ENCODE measurements at places on chromosomes 1 and 21.
A peak's percentile ranks its signal among the peaks of the same experiment; 100 is the strongest.

DNA sequence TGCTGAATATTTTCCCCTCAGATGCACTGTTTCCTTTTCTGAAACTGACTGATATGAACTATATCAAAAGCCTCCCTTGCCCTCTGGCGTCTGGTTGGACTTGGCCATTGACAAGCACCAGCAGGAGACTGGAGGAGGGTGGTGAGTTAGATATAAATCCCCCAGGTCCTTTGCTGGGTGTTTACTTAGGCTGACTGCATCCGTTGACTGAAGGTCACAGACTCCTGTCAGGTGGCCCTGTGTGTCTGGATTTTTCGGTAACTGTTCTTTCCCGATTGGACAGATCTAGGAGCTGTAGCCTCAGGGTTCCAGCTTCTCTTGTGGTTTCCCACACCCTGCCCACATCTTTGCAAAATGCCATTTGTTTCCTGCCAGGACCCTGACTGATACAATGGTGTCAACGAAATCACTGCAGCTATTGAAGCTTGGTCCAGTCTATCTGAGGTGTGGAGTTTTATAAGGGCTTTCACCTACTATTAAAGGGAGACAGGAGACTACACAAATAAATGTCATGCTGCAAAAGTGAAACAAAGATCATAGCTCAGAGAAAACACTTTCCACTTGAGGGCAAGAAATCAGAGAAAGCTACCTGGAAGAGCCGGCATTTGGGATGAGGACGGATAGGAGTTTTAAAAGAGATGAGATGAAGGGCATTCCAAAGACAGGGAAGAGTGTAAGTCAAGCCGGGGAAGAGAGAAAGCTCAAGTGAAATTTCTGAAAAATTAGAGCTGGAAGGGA, 1.5 kb upstream of the MAGI3 start:
- DNase-seq: no peak

DNA sequence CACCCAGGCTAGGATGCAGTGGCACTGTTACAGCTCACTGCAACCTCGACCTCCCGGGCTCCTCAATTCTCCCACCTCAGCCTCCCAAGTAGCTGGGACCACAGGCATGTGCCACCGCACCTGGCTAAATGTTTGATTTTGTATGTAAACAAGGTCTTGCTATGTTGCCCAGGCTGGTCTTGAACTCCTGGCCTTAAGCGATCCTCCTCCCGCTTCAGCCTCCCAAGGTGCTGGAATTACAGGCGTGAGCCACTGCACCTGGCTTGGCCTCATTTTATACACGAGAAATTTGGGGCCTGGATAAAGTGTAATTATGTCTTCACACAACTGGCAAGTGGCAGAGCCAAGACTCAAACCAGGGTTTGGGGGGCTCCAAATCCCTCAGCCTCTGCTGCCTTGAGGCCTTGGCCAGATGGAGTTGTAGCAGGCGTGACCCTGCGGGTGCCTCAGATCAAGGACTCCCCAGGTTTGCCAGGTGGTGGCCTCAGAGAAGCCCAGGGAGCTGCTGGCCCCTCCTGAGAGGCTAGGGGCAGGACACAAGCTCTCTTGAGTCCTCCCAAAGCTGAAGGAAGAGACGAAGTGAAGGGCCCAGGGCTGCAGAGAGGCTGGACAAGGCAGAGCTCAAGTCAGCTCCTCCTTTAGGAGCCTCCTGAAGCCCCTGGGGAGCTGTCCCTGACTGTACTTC, 61.7 kb downstream of the MDM4 start:
- DNase-seq: no peak

DNA sequence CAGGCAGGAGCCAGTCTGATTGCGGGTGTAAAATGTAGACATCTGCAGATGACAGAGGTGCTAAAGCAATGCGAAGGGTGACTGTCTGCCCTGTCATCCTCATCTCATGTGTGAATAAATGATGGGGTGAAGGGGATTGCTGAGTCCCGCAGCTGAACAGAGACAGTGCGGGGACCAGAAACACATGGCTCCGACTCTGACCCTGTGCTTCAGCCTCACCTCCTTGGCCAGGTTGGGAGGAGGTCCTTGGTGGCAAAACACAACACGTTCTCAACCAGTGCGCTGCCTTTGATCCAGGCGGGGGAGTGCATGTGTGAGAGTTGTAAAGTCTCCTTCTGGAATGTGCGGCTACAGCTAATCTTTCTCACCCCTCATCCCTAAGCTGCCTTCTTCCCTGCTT, 32.0 kb upstream of the TTC22 start:
- DNase-seq: no peak

- no peak for DNase-seq
Measured at GRCh38 chr1:51568231-51568935, 48.5 kb upstream of the OSBPL9 start.

- no peak for DNase-seq
Measured at GRCh38 chr1:155175281-155175926, 1.8 kb downstream of the TRIM46 start.

GRCh38 chr1:153354515-153355193, 3.0 kb upstream of the S100A9 start:
- DNase-seq: no peak

DNA sequence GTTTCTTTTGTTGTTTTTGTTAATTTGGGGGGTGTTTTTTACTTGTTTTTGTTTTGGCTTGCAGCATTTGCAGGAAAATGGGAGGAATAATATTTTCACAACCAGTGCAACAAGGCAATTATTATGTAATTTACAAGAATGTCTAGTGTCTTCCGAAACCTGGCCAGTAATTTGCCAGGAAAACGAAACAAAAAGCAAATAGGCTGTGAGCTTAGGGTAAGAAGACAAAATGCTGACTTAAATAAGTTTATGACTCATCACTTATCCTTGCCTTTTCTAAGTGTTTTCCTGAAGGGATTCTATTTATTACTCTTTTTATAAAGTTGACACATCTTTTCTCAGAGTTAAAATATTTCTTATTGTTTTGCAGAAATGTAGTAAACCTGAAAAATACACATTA, 49.8 kb downstream of the KCNT2 start:
- no peak for DNase-seq

DNA sequence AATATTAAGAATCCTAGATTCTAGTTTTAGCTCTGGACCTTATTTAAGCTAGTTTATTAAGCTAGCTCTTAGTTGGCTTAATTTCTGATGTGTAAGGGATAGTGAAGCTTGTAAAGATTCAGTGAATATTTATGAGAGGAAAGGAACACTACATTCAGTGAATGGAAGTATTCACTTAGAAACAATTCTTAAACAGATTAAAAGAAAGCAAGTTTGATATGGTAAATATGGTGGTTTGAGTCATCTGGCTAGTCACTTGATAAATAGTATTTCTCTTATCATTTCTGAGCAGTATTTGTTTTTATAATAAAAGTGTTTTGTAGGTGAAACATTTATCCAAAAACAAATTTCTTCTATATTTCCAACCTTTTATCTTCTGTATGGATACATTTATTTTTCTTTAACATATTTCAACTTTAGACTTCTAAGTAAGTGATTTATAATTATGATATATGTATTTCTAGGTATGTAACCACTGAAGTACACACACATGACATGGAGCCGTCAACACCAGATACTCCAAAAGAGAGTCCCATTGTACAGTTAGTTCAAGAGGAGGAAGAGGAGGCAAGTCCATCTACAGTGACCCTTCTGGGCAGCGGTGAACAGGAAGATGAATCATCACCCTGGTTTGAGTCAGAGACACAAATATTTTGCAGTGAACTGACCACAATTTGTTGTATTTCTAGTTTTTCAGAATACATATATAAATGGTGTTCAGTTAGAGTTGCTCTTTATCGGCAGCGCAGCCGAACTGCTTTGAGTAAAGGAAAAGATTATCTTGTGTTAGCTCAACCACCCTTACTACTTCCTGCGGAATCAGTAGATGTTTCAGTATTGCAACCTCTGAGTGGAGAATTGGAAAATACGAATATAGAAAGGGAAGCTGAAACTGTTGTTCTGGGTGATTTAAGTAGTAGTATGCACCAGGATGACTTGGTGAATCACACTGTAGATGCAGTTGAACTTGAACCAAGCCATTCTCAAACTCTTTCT, 55.6 kb downstream of the SUCO start:
- no peak for DNase-seq

- no peak for DNase-seq
Measured at GRCh38 chr1:33434363-33434750, 3.5 kb upstream of the PHC2 start.

GRCh38 chr1:94115900-94116436, 5.0 kb downstream of the ABCA4 start:
- no peak for DNase-seq

DNA sequence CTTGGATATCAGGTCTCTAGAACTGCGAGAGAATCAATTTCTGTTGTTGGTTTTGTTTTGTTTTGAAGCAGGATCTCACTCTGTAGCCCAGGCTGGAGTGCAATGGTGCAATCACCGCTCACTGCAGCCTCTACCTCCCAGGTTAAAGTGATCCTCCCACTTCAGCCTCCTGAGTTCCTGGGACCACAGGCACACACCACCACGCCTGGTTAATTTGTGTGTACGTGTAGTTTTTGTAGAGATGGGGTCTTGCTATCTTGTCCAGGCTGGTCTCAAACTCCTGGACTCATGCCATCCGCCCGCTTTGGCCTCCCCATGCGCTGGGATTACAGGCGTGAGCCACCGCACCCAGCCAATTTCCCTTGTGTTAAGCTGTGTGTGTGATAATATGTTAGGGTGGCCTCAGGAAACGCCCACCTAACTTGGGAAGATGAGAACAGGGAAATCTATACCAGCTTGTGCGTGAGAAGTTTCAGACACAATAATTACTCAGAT, 109.6 kb downstream of the SIK1 start:
- DNase-seq: no peak

GRCh38 chr1:59214248-59215208, 82.4 kb upstream of the FGGY start:
- DNase-seq: no peak

- DNase-seq: no peak
Measured at GRCh38 chr1:89001510-89001909, 9.1 kb upstream of the KYAT3 start.

DNA sequence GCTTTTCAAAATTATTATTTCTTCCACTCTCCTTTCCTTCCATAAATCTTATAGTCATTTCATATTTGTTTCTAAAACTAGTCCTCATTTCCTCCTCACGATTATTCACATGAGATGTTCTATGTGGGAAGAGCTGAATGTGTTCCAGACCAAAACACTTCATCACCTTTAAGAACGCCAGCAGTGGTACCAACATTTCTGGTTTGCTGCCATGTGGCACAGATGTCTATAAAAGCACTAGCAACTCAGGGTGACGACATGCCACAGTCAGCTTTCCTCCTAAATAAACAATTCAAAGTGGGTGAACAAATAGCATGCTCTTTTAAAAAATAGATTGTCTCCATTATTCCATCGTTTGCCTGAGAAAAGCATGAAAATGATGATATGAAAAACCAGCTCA, 1217.8 kb upstream of the ADGRL2 start:
- DNase-seq: no peak

- no peak for DNase-seq
Measured at GRCh38 chr1:119409731-119410130, 5.2 kb upstream of the HSD3B2 start.

DNA sequence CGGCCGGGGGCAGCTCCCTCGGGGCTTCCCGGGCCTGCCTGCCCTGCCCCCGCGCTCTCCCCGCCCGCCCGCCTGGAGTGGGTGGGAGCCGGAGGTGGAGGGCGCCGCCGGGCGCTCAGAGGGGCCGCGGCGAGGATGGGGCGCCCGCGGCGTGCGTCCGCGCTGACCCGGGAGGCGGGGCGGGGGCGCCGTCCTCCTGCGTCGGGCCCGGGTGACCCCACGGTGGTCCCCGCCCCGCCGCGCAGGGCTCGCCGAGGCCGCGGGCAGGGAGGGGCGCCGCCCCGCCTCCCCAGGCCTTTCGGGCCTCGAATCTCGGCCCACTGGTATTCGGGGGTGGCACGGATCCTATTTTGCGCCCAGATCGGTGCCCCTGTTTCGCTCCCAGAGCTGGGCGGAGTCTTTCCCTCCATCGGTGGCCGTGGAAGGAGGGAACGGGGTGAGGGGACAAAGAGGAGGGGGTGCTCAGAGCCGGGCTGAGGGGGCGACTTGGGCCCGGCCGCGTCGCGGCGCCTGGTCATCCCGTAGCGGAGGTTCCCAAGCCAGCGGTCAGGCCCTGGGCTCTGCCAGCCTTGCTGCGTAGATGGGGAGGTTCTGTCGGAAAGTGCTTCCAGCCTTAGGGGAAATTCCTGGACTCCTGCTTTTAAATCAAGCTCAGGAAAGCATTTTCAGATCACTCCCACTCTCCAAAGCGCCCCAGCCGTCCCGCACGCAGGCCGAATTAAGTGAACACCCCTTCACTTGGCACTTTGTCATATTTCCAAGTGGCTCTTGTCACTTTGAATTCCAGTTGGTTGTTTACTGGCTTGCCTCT, 545 bp downstream of the PATJ start:
- DNase-seq: peak; percentile 22

- no peak for DNase-seq
Measured at GRCh38 chr1:25080294-25081209, 150.5 kb upstream of the RUNX3 start.

DNA sequence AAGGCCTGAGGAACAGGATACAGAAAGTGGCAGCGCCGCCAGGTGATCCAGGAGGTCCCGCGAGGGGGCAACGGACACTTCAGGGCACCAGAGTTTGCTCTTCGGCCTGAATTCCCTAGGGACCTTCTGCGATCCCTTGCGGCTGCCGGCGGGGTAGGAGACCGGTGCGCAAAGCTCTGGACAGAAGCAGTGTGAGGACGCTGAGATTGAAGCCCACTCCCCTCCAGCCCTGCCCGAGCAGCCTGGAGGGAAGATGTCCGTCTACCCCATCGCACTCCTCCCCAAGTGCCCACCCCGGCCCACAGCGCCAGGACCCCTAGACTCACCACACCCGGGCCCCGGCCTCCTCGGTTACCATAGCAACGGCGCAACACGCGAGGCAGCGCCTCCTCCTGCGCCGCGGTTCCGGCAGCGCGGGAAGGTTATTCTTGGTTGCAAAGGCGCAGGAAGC, at the start of gene ANKRD45:
ANKRD45 (minus strand) TSS at position 361 of the 451 bp plus-strand sequence. CDS start 10,433 bp downstream, outside the sequence.
- no peak for DNase-seq

DNA sequence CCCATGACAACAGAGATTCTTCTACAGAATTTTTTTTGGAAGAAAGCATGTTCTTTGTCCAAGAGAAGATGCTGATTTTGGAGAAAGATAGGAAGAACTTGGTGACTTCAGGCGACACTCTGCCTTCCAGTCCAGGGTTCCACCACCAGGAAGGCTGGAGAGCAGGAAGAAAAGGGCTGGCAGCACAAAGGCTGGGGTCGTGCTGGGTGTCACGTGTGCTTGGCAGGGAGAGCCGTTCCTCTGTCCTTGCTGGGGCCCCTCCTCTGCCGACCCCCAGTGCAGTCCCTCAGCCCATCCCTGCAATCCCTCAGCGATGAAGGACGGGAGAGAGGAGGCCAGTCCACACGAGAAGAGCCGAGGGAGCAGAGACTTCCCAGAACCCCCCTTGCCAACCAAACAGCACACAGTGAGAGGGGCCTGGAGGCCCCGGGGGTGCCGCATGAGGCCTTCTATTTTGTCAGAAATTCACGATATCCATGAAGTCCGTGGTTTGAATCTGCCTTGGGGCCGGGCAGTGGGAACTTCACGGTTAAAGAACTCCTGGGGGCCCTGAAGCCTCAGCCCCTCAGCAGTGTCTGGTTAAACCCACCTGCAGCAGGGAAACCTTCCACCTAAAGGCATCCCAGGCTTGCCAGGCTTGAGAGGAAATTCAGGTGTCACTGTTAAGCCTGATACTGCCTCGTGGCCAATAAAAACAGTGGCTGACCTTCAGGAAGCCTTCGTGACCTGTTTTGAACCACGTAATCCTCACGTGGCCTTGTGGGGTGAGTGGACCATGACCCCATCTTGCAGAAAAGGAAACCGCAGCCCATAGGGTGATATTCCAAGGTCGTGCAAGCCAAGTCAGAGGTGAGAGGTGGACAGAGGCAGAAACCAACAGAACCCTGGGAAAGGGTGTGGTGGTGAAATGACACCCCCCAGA, 3.4 kb downstream of the KRTAP10-12 start:
- no peak for DNase-seq
